ENCODE measurements at places on chromosomes 13 and 19. TPM values are rescaled to one million over a fixed set of nuclear protein-coding genes. Genes with fewer than 3 reads are reported as not detected.

Gene LILRA1
- 5.5 TPM for total RNA-seq

Gene NRTN
- 18.6 TPM for total RNA-seq

Gene ZNF99
- total RNA-seq, result 0.10 TPM

Gene BEST2
- total RNA-seq, result not detected

Gene CEACAM3
- total RNA-seq, result not detected

Gene PODNL1
- 0.43 TPM for total RNA-seq

Gene EFNA2
- not detected for total RNA-seq

Gene OR4F17
- not detected for total RNA-seq

DNA sequence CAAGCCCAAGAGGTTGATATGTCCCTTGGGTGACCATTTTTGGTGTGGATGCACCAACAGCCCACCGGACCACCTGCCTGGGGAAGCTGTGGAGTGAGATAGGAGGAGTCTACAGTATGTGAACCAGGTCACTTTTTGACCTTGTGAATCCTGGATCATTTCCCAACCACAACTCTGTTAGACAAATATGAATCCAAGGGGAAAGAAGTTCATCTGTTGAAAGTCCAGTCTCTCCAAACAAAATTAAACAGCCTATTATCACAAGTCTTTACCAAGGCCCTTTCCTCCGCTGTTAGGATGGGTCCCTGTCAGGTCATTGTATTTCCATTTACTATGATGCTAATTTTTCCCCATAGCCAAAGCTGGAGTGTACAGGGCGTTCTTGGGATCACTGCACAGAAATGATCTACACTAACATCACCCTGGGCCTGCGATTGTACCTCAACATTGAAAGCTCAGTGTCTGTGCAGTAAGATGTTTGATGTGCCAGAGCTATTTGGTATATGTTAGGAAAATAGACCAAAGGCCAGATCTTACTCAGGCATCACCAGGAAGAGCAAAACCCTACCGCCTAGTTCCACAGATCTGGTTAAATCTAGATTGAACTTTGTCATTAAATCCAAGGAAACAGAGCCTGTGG lies 117.1 kb downstream of the STARD13 start:
- H3K36me3 ChIP-seq, result peaks cover 6% of the 10 kb centered on the region
- H3K27ac ChIP-seq, result peak overlapping the region; percentile 61
- no peak overlapping the region for H3K4me3 ChIP-seq
- no peaks in the 10 kb centered on the region for H3K27me3 ChIP-seq
- DNase-seq, result no peak

DNA sequence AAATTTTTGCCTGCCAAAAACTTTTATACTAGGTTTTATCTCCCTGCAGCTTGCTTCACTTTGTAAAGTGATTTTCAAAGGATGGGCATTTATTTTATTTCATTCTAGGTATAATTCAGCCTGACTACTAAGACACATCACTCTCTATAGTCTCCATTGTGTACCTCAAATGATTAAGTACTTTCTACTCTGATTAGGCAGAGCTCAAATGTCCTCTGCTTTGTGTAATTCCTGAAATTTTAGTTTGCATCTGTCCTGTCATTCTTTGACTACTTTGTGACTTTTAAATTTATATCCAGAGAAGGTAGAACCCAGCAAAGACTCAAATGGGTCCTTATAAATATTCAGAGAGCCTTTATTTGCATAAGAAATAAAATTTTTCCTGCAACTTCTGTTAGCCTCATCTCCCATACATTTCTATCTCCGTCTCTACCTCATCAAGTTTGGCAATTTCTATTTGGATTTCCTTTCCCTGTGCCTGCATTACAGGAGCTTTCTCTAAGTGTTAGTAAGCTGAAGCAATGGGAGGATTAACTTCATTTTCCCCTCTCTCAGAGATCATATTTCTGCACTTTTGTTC lies 1038.0 kb upstream of the ATXN8OS start:
- H3K4me3 ChIP-seq, result no peak overlapping the region
- no peaks in the 10 kb centered on the region for H3K4me1 ChIP-seq
- no peak overlapping the region for H3K27ac ChIP-seq
- H3K36me3 ChIP-seq, result no peaks in the 10 kb centered on the region

DNA sequence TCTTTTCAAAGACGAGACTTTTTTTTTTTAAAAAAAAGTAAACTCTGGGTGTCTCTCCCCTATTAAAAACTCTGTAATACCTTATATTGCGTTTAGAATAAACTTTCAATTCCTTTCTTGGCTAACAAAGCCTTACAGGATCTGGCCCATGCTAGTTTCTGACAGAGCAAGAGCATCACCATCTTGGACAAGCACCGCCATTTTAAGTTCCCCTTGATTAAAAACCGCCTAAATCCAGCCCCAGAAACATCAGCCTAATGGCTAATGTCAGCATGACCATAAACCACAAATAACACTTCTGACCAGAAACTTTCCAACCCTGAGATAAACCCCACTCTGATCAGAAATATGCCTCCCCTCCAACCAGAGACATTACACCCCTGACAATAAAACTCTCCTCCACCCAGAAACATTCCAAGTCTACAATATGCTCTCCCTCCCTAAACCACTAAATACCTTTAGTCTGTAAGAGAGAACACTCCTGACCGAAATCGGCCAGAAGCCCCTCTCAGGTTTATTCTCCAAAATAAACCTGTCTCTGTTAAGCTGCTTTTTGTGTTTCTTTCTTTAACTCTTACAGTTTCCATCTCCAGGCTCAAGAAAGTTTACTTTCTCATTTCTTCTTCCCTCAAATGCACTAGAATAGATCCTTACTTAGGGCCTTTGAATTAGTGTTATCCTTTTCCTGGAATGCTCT lies 1.6 kb upstream of the AKAP11 start:
- H3K4me1 ChIP-seq, result peaks cover 6% of the 10 kb centered on the region
- no peak overlapping the region for H3K4me3 ChIP-seq
- no peak overlapping the region for H3K27ac ChIP-seq
- DNase-seq, result no peak
- no peaks in the 10 kb centered on the region for H3K36me3 ChIP-seq

DNA sequence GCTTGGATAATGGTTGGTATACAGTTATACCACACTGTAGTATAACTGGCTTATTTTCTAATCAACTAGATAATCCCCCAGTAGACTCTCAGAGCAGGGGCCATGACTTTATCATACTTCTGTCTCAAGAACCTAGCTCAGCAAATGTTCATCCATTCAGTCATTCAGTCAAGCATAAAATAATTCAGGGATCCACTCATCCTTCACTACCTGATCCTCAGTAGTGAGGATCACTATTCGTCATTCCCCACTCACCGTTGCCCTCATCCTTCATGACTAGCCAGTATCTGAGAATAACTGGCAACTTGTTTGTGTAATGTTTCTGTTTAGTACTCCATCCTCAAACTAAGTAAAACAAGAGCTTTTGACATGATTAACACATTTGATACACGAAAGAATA lies 77.6 kb downstream of the TSC22D1 start:
- no peaks in the 10 kb centered on the region for H3K4me1 ChIP-seq
- no peaks in the 10 kb centered on the region for H3K36me3 ChIP-seq
- H3K27ac ChIP-seq, result no peak overlapping the region
- no peak overlapping the region for H3K4me3 ChIP-seq

DNA sequence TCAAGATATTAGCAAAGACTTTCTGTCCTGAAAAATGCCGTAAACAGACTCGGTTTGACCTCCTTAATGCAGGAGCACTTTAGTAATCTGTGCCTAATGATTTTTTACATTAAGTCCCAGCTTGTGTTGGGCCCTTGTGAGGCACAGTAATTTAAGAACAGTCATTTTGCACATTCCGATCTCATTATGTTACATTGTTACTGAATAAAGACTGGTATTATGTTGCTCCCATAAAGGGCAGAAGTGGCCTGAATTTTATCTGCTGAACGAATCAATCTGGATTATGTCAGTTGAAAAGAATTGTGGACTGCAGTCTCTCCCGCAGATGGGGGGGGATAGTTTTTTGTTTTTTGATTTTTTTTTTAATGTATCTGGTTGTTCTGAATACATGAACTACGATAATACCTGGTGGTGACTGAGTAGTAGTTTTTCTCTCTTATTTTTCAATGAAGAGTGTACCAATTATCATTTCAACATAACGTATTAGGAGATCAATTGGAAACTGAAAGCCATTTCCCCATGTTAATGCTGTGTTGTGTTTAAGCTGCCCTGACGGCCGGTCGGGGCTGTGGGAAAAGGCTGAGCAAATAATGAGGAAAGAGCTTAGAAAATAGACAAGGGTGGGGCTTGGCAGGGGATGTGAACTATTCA lies 290.2 kb downstream of the ZNF536 start:
- no peak for DNase-seq
- H3K4me1 ChIP-seq, result peaks cover 26% of the 10 kb centered on the region
- H3K36me3 ChIP-seq, result no peaks in the 10 kb centered on the region
- H3K27me3 ChIP-seq, result no peaks in the 10 kb centered on the region
- H3K4me3 ChIP-seq, result no peak overlapping the region
- H3K27ac ChIP-seq, result peak overlapping the region; percentile 51

GRCh38 chr19:43504426-43505185 lies at the start of gene PHLDB3:
TSS of gene PHLDB3 (minus strand) at chr19:43504746. CDS start at chr19:43504118, 628 bp downstream.
- peak; percentile 57 for DNase-seq
- peak within 1 kb of the TSS; percentile 57 for H3K4me3 ChIP-seq
- peak within 1 kb of the TSS; percentile 79 for H3K27ac ChIP-seq
- no peaks in the 10 kb centered on the region for H3K36me3 ChIP-seq
- no peaks in the 10 kb centered on the region for H3K27me3 ChIP-seq

DNA sequence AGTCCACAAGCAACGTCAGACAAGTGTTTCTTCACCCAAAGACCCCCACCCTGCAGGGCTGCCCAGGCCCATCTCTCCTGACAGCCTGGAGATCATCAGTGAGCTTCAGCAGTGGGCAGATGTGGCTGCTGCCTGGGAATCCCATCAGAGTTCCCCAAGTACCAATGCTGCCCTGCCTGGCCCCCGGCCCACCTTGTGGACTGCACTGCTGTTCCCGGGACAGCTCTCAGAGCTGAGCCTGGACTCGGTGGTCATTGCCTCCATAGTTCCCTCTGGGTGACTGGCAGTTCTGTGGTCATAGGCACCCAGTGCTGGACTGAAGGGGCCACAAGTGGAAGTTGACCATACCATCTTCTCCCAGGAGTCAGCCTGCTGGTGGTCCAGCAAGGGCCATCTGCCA lies 24.5 kb upstream of the ZNF492 start:
- no peaks in the 10 kb centered on the region for H3K36me3 ChIP-seq
- H3K4me1 ChIP-seq, result no peaks in the 10 kb centered on the region
- H3K27ac ChIP-seq, result no peak overlapping the region
- no peak overlapping the region for H3K4me3 ChIP-seq
- DNase-seq, result no peak

- no peaks in the 10 kb centered on the region for H3K36me3 ChIP-seq
- peaks cover 54% of the 10 kb centered on the region for H3K27me3 ChIP-seq
- DNase-seq, result no peak
- H3K4me3 ChIP-seq, result peak overlapping the region; percentile 49
- no peak overlapping the region for H3K27ac ChIP-seq
These were observed 1.2 kb downstream of the GPR12 start for GRCh38 chr13:26759249-26759906.

- no peaks in the 10 kb centered on the region for H3K4me1 ChIP-seq
- no peak overlapping the region for H3K27ac ChIP-seq
- no peaks in the 10 kb centered on the region for H3K36me3 ChIP-seq
- H3K4me3 ChIP-seq, result no peak overlapping the region
- no peaks in the 10 kb centered on the region for H3K27me3 ChIP-seq
These were observed 31.5 kb downstream of the ERCC5 start for GRCh38 chr13:102877303-102877702.

DNA sequence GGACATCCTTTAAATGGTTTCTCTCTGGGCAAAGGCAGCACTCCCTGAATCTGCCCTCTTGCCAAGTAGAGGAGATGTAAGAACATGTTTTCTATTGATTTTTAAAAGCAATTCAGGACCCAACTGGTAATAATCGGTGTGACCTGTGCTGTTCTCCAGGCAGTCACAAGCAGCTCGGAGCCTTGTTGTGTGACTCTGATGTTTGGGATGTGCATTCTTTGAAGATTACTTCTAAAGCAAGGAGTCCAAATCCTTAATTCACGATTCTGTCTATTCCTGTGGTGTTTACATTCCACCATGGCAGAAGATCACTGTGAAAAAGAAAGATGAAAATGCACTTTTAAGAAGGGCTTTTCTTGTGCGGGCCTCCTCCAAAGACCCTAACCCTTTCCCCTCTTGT lies 122.3 kb upstream of the ZNF536 start:
- H3K36me3 ChIP-seq, result no peaks in the 10 kb centered on the region
- no peaks in the 10 kb centered on the region for H3K27me3 ChIP-seq
- H3K27ac ChIP-seq, result no peak overlapping the region
- no peaks in the 10 kb centered on the region for H3K4me1 ChIP-seq
- no peak for DNase-seq
- H3K4me3 ChIP-seq, result no peak overlapping the region

GRCh38 chr19:6223461-6224307 lies 56.1 kb downstream of the MLLT1 start:
- peak overlapping the region; percentile 30 for H3K27ac ChIP-seq
- peaks cover 39% of the 10 kb centered on the region for H3K4me1 ChIP-seq
- peak; percentile 65 for DNase-seq
- H3K27me3 ChIP-seq, result no peaks in the 10 kb centered on the region
- peaks cover 29% of the 10 kb centered on the region for H3K36me3 ChIP-seq

GRCh38 chr19:33621065-33621785 lies 528 bp upstream of the CHST8 start:
- H3K4me1 ChIP-seq, result peaks cover 5% of the 10 kb centered on the region
- H3K4me3 ChIP-seq, result no peak overlapping the region
- no peak overlapping the region for H3K27ac ChIP-seq
- no peaks in the 10 kb centered on the region for H3K36me3 ChIP-seq
- peaks cover 40% of the 10 kb centered on the region for H3K27me3 ChIP-seq
- no peak for DNase-seq

DNA sequence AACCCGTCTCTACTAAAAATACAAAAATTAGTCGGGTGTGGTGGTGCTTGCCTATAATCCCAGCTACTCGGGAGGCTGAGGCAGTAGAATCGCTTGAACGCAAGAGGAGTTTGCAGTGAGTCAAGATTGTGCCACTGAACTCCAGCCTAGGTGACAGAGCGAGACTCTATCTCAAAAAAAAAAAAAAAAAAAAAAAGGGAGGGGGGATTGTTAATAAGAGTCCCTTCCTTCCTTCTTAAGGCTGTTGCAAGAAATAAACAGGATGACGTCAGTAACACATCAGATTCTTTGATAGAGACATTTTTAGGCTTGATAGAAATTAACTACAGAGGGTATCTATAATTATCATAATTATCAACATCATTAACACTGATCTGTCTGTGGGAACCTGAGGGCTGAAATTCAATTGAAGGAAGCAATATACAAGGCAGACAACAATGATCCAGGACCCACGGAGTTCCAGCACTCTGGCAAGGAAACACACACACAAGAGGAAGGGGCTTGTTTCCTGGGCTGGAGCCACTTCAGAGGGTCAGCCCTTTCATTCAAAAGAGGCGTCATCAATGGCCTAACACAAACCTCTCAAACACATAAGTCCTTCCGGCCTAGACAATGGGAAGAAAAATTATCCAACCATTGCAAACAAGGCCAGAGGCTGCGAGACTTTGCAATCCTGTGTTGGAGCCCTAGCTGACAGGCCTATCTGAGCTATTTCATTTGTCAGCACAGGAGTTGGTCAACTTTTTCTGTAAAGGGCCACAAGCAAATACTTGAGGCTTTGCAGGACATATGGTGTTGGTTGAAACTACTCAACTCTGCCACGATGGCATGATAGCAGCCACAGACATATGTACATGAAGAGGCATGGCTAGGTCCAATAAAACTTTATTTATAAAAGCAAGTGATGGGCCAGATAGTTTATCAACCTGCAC lies 105.2 kb downstream of the INSR start:
- H3K4me3 ChIP-seq, result no peak overlapping the region
- H3K4me1 ChIP-seq, result peaks cover 28% of the 10 kb centered on the region
- no peaks in the 10 kb centered on the region for H3K27me3 ChIP-seq
